GM12891 (cell line): ENCODE measurements at places on chromosomes 7 and 10.

GRCh38 chr7:156012412-156012811 is 200.1 kb upstream of the SHH start:
- DNase-seq: no peak

- no peak for DNase-seq
Observed at GRCh38 chr7:80095545-80095944, 39.1 kb upstream of the GNAI1 start.

DNA sequence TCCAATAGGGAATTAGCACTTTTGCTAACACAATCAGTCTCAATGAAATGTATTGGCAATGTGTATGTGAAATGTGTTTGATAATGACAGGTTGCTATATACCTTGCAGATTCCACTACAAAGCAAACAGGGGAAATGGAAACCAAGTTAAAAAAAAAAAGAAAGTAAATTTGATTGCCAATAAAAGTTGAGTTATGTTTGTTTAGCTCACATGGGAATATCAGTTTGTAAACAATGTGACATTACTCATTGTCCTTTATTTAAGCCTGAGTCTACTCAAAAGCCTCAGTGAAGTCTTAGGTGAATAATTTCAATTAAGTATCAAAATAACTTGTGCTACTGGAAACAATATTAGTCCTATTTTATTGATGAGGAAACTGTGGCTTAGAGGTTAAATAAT is 285.2 kb downstream of the CACNA2D1 start:
- DNase-seq: no peak

- no peak for DNase-seq
Observed at GRCh38 chr7:14206121-14206520, 216.7 kb upstream of the ETV1 start.

GRCh38 chr10:43816351-43817321 is 168.0 kb upstream of the ZNF32 start:
- peak; percentile 25 for DNase-seq

- DNase-seq: no peak
Observed at GRCh38 chr10:35769795-35770194, 127.7 kb upstream of the FZD8 start.

GRCh38 chr7:3080106-3080505 is 36.4 kb upstream of the CARD11 start:
- no peak for DNase-seq

DNA sequence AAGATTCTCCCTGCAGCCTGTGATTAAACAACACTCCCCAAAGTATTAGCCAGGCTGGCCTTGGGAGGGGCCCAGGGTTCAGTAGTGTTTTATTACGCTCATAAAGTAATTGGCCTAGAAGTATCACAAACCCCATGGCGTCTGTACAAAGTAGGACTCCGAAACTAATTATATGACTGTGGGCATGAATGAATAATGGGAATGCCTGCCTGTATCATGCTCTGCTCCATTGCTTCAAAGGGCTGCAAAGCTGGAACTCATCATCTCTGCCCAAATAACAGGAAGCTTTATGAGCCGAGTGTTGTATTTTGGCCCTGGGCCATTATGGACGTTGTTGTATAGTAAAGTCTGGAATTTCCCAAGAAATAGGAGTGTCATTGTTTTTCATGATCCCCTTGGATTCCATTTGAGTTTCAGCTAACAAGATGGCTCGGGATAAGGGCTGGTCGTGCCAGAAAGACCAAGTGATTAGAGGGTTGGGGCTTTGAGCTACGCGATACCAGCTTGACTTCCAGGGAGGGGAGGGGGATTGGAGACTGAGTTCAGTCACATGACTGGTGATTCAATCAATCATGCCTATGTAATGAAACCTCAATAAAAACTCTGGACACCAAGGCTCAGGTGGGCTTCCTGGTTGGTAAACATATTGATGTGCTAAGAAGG is 65.3 kb upstream of the NPTX2 start:
- no peak for DNase-seq

- no peak for DNase-seq
Observed at GRCh38 chr10:29064680-29065079, 224.2 kb upstream of the LYZL1 start.

DNA sequence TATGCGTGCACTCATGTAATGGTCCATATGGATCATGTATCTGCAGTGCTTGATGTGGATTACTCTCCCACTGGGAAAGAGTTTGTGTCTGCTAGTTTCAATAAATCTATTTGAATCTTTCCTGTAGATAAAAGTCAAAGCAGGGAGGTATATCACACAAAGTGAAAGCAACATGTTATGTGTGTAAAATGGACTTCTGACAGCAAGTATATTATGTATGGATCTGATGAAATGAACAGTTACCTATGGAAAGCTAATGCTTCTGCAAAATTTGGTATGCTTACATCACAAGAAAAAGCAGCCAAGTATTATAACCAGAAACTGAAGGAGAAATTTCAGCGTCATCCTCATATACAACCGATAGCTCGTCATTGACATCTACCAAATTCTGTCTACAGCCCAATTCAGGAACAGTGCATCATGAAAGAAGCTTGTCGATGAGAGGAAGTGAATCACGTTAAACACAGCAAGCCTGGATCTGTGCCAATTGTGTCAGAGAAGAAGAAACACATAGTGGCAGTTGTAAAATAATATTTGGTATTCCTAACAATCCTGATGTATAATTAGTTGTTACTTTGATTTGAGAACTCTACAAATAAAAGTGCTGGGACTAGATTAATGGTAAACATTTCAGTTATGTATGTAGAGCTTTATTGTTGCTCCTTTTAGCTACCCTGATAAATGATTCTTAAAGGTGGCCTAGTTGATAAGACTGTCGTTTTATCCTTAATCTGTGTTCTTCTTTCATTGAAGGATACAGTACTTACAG is 14.2 kb upstream of the SYPL1 start:
- no peak for DNase-seq

GRCh38 chr7:96734343-96734742 is 24.7 kb upstream of the SEM1 start:
- no peak for DNase-seq

- DNase-seq: no peak
Observed at GRCh38 chr10:119412244-119413092, 130.1 kb downstream of the RGS10 start.

GRCh38 chr7:27955011-27955410 is 215.0 kb downstream of the TAX1BP1 start:
- no peak for DNase-seq

- DNase-seq: no peak
Observed at GRCh38 chr7:28771906-28772622, 186.1 kb downstream of the TRIL start.

DNA sequence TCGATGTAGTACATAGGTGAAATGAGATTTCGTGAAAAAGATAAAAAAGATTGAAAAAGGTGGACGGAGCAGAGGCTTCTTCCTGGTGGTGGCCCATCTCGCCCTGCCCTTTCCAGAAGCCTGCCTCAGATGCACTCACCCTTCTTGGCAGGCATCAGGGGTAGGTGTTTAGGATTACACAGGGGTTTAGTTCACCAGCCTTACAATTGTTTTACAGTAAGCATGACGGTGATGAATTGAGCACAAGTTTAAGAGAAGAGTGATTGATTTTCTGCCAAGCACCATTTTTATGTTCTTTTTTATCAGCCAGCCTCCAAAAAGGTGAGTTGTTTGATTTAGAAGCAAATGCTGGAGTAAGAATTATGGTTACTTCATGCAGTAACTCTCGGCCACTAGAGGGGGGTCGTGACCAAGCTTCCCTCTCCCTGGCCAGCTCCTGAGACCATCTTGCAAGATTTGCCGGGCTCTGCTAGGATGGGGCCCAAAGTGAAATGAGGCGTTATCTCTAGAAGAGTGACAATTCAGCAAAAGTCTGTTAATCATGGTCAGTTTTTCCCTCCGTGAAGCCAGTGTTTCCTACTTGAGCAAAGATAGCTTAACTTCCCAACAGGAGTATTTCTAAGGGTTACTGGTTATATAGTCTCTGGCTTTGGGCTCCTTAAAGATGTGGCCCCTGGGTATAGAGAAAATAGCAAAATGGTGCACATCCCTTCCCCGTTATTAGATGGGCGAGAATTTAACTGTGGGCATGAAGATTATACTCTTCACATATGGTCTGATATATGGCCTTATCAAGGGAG is 228.8 kb downstream of the BMPER start:
- DNase-seq: peak; percentile 23

DNA sequence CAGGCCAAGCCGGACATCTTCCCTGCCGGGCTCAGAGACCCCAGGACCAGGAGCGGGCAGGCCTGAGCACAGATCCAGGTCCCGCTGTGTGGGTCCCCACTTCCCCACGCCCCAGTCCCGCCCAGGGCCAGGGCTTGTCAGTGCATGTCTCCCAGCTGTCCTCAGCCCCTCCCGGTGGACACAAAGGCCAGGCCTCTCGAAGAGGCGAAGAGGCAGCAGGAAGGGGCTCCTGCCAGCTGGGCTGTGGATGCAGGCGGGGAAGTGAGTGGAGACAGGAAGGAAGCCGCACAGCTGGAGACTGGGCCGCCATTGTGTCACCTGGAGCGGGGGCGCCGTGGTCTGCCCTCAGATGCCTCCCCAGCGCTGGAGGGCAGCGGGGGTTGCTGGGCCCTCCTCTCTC is 4.8 kb downstream of the GRIFIN start:
- DNase-seq: no peak

DNA sequence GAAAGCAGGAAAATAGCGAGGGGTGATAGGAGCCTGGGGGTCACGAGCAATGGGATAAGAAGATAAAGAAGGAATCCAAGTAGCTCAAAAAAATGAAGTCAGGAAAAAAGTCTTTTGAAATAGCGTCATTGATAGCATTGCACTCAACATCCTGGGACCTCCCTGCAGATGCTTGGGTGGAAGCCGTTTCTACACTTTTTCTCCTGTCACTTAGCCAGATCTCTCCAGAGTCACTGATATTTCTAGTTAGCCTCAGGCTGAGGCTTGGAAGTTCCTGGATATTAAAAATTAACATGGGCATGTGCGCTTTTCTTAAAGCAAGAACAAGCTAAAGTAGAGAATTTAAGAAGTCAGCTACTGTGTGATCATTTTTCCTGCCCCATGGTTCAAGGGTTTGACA is 39.5 kb upstream of the CHST15 start:
- DNase-seq: no peak

DNA sequence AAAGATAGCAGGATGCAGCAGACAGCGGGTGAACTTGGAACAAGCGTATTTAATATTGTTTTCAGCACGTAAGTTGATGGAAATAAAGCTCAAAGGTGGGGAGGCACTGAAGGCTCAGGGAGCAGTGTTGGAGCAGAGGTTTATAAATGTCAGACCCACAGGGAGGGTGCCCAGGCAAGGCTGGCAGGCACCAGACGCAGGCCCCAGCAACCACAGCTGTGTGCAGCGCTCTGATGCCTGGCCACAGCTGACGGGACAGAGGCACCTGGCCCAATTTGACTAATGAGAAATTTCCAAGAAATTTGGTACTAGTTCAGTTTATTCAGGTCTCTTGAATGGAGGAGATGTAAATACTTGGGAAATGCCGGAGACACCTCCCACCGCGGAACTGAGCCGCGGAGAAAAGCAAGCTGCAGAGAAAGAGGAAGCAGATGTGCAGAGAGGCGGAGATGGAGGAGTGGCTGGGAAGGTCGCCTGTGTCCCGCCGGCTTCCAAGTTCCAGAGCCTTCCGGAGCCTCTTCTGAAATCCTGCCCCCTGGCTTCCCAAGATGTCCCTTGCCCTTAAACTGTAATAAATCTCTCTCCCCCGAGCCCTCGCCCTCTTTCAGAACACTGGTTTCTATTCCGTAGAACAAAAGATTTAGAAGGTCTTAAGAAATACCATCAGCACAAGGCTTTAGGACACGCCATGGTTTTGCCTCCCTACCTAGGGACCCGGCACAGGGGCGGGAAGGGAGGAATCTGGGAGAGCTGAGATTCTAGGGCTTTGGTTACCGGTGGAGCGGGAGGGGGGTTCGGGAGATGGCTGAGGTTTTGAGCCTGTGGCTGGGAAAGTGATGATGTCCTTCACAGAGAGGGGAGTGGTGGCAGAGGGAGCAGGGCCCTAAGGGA is 38.4 kb upstream of the PLXNA4 start:
- DNase-seq: peak; percentile 28

DNA sequence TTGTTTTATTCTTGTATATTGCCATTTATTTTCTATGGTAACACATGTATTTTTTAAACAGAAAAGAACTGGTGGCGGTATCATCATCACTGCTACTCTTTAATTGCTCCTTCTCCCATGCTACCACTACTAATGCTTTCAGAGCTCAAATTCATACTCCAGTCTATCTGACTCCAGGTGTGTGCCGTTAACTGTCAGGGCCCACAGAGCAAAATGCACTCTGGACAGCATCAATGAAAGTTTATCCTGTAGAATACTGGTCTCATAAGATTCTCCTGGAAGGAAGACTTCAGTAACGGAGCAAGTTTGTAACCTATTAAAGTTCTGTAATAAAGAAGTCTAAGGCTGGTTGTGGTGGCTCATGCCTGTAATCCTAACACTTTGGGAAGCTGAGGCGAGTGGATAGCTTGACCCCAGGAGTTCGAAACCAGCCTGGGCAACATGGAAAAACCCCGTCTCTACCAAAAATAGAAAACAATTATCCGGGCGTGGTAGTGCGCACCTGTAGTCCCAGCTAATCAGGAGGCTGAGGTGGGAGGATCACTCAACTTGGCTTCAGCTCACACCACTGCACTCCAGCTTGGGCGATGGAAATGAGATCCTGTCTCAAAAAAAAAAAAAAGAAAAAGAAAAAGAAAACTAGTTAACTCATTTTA is 18.4 kb downstream of the ZNRF2 start:
- DNase-seq: no peak

DNA sequence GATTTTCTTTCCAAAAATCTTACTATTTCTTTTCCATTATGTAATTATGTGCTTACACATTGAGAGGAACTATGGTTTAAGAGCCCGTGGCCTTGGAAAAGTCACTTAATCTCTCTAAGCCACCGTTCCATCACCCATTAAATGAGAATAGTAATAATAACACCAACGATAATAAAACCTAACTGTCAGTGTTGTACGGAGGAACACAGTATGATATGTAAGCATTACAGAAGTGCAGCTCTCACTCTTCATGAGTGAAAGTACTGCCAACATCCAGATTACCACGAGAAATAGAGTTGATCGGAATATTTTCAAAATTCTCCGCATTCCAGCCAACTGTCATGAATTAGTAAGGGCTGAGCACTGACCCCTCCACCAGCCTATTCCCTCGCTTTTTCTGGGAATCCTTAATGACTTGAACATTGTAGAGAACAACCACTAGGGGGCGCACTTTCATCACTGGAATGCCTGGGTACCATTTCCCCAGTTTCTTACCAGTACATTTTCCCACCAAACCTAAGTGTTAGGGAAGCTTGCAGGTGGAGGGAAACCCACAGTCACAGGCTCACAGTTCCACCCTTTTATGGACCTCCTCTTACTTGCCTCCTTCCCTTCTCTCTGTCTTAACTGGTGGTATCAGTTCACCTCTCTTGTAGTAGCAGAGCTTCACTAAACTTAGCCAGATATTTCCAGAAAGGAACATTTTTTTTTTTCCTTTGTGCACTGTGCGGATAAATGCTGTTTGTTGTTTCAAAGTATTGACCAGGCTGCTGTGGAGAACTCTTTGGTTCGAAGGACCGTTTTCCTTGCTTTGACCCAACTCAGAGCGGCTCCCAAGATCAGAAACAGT is 27.8 kb downstream of the NKX2-3 start:
- DNase-seq: no peak
